ENCODE measurements at places on chromosomes 5 and 9. TPM values are rescaled to one million over a fixed set of nuclear protein-coding genes. Genes with fewer than 3 reads are reported as not detected.

DNA sequence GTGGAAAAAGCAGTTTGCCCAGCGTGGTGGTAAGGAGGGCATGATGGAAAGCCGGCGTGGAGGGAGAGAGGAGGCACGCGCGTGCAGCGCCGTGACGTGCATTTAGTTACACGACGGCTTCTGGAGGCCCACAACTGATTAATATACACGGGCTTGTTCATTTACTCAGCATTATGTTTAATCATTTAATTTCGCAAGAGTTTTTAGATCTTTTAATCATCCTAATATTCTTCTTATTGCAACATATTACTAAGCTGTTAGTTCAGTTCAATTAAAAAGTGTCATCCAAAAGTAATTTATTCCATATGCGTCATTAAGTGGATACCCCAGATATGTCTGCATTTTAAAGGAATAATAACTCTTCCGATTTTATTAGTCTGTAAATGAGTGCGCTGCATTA is 220.5 kb downstream of the HSPA4 start:
- H3K36me3 ChIP-seq, result no peaks in the 10 kb centered on the region
- no peaks in the 10 kb centered on the region for H3K27me3 ChIP-seq
- H3K4me1 ChIP-seq, result no peaks in the 10 kb centered on the region

DNA sequence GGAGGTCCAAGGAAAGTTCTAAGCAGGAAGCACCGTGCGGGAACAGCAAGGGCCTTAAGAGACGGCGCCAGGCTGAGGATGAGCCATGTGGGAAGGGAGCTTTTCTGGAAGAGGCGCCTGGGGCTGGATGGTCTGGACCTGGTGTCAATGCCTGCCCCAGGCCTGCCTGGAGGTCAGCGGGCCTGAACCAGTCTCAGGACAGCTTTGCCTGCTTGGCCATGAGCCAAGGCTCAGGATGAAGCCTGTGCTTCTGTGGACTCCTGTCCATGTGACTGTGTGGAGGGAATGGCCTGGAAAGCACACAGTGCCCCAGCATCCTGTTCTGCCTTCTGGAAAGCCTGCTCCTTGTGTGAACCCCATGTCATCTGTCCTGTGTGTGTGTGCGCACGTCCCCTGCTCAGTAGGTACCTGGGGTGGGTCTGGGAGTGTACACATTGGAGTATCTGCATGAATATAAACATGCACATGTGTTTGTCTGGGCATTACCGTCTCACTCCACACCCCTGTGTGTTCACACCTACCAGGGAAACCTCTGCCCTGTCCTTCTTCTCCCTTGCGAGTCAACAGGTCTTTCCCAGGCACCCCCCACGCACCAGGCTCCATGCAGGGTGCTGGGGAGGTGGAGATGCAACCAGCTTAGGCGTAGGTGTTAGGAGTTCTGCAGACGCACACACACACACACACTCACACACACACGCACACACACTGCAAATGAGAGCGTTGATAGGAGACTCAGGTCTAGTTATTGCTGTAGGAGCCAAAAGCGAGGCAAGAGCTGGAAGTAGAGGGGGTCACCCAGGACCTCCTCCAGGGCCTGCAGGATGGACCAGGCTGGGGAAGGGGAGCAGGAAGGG is 24.8 kb downstream of the DAB2IP start:
- peaks cover 10% of the 10 kb centered on the region for H3K36me3 ChIP-seq
- DNase-seq, result no peak
- no peak overlapping the region for H3K4me3 ChIP-seq
- no peaks in the 10 kb centered on the region for H3K27me3 ChIP-seq
- peaks cover 26% of the 10 kb centered on the region for H3K4me1 ChIP-seq
- no peak overlapping the region for H3K27ac ChIP-seq

- H3K36me3 ChIP-seq, result no peaks in the 10 kb centered on the region
- no peak overlapping the region for H3K4me3 ChIP-seq
- no peak overlapping the region for H3K27ac ChIP-seq
- no peaks in the 10 kb centered on the region for H3K27me3 ChIP-seq
- DNase-seq, result no peak
Observed at GRCh38 chr5:170563824-170564567, 60.2 kb downstream of the KCNIP1 start.

DNA sequence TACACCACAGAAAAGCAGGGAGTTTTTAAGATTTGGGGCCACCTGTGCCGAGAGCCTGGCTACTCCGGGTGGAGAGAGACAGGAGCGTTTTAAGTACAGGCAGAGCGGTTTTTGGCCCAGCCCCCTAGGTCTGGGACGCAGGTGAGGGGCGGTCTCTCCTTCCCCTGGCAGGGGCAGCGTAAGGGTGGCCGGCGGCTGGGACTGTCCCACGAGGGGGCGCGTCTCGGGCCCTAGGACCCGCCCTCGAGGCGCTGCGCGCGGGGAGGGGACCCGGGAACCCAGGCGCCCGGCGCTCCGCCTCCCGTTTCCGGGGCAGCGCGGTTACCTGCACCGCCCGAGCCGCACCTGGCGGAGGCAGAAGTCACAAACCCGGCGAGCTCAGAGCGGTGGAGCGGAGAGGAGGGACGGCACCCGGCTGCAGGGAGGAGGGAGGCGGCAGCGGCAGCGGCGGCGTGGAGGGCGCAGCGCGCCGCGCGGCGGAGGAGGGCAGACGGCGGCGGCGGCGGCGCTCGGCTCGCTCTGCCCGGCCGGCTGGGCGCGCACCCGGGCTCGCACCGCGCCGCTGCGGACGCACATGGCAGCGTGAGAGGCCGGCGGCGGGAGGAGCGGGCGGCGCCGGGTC is at the start of gene WWC1:
TSS of gene WWC1 (plus strand) at position 304 of the 622 bp plus-strand sequence. CDS start 508 bp downstream, outside the sequence.
- peaks cover 9% of the 10 kb centered on the region for H3K27me3 ChIP-seq
- peak within 1 kb of the TSS; percentile 45 for H3K4me3 ChIP-seq
- H3K4me1 ChIP-seq, result peaks cover 16% of the 10 kb centered on the region
- H3K36me3 ChIP-seq, result no peaks in the 10 kb centered on the region
- no peak for DNase-seq

GRCh38 chr9:114894609-114895433 is 35.6 kb downstream of the TNFSF8 start:
- H3K27me3 ChIP-seq, result no peaks in the 10 kb centered on the region
- peak overlapping the region; percentile 13 for H3K27ac ChIP-seq
- H3K4me3 ChIP-seq, result no peak overlapping the region
- DNase-seq, result no peak

GRCh38 chr5:55101556-55102276 is 730 bp upstream of the GZMA start:
- H3K4me3 ChIP-seq, result no peak overlapping the region
- DNase-seq, result no peak
- H3K27ac ChIP-seq, result no peak overlapping the region
- no peaks in the 10 kb centered on the region for H3K4me1 ChIP-seq

GRCh38 chr9:23464275-23464674 is 361.8 kb downstream of the ELAVL2 start:
- no peaks in the 10 kb centered on the region for H3K36me3 ChIP-seq
- no peak for DNase-seq
- H3K4me1 ChIP-seq, result no peaks in the 10 kb centered on the region
- no peak overlapping the region for H3K4me3 ChIP-seq

DNA sequence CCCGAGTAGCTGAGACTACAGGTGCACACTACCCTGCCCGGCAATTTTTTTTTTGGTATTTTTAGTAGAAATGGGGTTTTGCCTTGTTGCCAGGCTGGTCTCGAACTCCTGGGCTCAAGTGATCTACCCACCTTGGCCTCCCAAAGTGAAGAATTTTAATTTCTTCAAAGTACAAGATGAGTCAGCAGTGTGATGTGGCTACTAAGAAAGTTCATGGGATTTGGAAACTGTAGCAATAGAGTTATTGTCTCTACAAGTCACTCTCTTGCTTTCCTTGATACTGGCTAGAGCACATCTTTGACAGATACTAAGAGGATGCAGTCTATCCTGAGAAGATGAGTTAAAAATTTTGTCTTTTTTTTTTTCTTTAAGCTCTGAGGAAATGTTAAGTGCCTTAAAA is 1.6 kb downstream of the CREB3 start:
- DNase-seq, result no peak
- no peak overlapping the region for H3K27ac ChIP-seq
- H3K27me3 ChIP-seq, result no peaks in the 10 kb centered on the region
- no peak overlapping the region for H3K4me3 ChIP-seq

- DNase-seq, result no peak
- H3K36me3 ChIP-seq, result no peaks in the 10 kb centered on the region
- no peak overlapping the region for H3K4me3 ChIP-seq
- no peak overlapping the region for H3K27ac ChIP-seq
- no peaks in the 10 kb centered on the region for H3K27me3 ChIP-seq
Observed at GRCh38 chr5:83871533-83872395, 151.1 kb upstream of the HAPLN1 start.

- H3K4me1 ChIP-seq, result peaks cover 16% of the 10 kb centered on the region
- no peaks in the 10 kb centered on the region for H3K27me3 ChIP-seq
- DNase-seq, result no peak
- no peaks in the 10 kb centered on the region for H3K36me3 ChIP-seq
Observed at GRCh38 chr5:113189291-113189690, 212.7 kb downstream of the DCP2 start.

DNA sequence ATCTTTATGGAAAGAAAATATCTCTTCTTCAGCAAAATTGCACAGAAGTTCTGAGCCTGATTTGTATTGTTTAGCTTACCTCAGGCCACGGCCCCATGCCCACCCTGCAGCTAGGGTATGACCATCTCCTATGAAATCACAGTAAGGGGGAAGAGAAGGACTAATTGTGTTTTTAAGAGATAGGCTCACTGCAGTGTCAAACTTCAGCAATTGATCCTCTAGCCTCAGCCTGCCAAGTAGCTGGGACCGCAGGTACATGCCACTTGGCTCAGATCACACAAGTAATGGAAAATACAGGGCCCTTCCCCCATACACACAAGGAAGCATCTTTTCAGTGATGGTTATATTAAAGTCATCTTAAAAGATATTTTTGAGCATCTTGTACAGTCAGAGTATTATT is 60.0 kb downstream of the DMAC1 start:
- no peak overlapping the region for H3K4me3 ChIP-seq
- H3K27me3 ChIP-seq, result no peaks in the 10 kb centered on the region
- no peaks in the 10 kb centered on the region for H3K4me1 ChIP-seq
- no peak for DNase-seq

DNA sequence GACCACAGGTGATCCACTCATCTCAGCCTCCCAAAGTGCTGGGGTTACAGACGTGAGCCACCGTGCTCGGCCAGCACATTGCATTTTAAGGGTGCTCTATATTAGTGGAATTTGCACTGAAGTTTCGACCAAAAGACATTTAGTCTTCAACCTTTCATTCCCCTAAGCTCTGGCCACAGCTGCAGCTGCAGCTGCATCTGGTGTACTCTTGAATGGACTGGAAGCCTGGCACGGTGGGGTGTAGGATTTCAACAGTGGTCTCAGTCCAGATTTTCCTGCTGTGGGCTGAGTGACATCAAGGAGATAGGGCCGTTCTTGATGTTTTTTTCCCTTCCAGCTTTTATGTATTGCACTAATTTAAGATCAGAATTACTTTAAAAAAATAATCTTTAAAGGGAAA is 255.2 kb downstream of the PDZD2 start:
- DNase-seq, result no peak
- H3K27me3 ChIP-seq, result no peaks in the 10 kb centered on the region
- H3K36me3 ChIP-seq, result no peaks in the 10 kb centered on the region

GRCh38 chr5:157558041-157558595 is 17.5 kb downstream of the ADAM19 start:
- H3K36me3 ChIP-seq, result no peaks in the 10 kb centered on the region
- no peak for DNase-seq
- no peak overlapping the region for H3K27ac ChIP-seq
- H3K27me3 ChIP-seq, result no peaks in the 10 kb centered on the region
- no peak overlapping the region for H3K4me3 ChIP-seq
- H3K4me1 ChIP-seq, result peaks cover 47% of the 10 kb centered on the region

DNA sequence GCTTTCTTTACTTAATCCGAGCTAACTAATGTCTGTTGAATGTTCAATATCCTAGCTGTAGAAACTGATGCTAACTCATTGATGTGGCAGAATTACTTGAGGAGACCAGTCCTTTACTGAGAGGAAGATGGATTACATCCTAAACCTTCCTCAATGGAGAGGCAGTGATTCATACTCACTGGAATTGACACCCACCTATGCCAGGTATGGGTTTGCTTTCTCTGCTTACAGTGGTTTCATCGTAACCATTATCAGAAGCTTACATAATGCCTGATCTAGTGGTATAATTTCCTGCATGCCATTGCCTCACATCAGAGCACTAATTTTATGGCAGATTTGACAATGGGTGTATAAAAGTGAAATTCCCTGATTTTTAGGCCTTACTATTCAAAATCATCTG is 384.7 kb downstream of the ANXA1 start:
- no peaks in the 10 kb centered on the region for H3K27me3 ChIP-seq
- H3K4me1 ChIP-seq, result no peaks in the 10 kb centered on the region
- H3K4me3 ChIP-seq, result no peak overlapping the region
- no peaks in the 10 kb centered on the region for H3K36me3 ChIP-seq
- no peak overlapping the region for H3K27ac ChIP-seq

- no peak overlapping the region for H3K4me3 ChIP-seq
- H3K4me1 ChIP-seq, result peaks cover 49% of the 10 kb centered on the region
- no peaks in the 10 kb centered on the region for H3K36me3 ChIP-seq
- H3K27ac ChIP-seq, result no peak overlapping the region
Observed at GRCh38 chr9:131724683-131725082, 15.2 kb downstream of the RAPGEF1 start.

DNA sequence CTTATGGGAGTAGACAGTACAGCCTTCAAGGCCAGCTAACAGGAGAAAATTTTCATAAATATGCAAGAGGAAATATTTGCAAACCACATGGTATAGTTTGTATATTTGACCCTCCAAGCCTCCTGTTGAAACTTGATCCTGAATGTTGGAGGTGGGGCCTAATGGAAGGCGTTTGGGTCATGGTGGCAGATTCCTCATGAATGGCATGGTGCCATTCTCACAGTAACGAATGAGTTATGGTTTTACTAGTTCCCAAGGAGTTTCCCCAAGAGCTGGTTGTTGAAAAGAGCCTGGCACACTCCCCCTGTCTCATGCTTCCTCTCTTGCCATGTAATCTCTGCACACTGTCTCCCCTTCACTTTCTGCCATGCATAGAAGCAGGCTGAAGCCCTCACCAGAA is 3.3 kb upstream of the PAIP1 start:
- no peaks in the 10 kb centered on the region for H3K36me3 ChIP-seq
- no peak overlapping the region for H3K27ac ChIP-seq
- no peaks in the 10 kb centered on the region for H3K27me3 ChIP-seq
- no peak overlapping the region for H3K4me3 ChIP-seq

DNA sequence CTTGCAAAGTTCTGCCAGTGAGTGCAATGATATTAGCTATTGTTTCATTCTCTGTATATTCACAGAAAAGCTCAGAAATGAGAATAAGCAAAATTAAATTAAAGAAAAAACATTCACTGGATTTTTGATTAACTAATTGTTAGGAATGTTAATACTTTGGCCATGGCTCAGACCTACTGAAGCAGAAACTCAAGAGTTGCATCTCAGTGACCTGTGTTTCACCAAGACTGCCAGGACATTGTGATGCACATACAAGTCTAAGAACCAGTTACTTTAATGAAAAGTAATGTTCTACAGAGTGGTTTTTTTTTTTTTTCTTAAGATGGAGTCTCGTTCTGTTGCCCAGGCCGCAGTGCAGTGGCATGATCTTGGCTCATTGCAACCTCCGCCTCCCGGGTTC is 464.9 kb upstream of the NMUR2 start:
- DNase-seq, result no peak
- H3K4me3 ChIP-seq, result no peak overlapping the region
- H3K27me3 ChIP-seq, result no peaks in the 10 kb centered on the region
- H3K36me3 ChIP-seq, result no peaks in the 10 kb centered on the region

The CSNK1A1 gene
- total RNA-seq, result 223 TPM

The ANKRD34B gene
- not detected for total RNA-seq

The SDHA gene
- 84.7 TPM for total RNA-seq

The FIBCD1 gene
- total RNA-seq, result not detected

The WDR38 gene
- not detected for total RNA-seq

The GRXCR2 gene
- not detected for total RNA-seq

The AK8 gene
- 0.25 TPM for total RNA-seq

The OR1J2 gene
- total RNA-seq, result not detected

The MCTP1 gene
- total RNA-seq, result 12.8 TPM

The FAM221B gene
- not detected for total RNA-seq

The PCDHGA8 gene
- total RNA-seq, result 6.4 TPM

The NOXA1 gene
- 2.9 TPM for total RNA-seq

The PDE8B gene
- 5.9 TPM for total RNA-seq

The IL11RA gene
- total RNA-seq, result 30.7 TPM

All from vagina (tissue), 2 donors.